Activated T-cell treated with anti-CD3 and anti-CD28 coated beads for 1 hour (primary cell): ENCODE measurements at places on chromosomes 6 and 20.

DNA sequence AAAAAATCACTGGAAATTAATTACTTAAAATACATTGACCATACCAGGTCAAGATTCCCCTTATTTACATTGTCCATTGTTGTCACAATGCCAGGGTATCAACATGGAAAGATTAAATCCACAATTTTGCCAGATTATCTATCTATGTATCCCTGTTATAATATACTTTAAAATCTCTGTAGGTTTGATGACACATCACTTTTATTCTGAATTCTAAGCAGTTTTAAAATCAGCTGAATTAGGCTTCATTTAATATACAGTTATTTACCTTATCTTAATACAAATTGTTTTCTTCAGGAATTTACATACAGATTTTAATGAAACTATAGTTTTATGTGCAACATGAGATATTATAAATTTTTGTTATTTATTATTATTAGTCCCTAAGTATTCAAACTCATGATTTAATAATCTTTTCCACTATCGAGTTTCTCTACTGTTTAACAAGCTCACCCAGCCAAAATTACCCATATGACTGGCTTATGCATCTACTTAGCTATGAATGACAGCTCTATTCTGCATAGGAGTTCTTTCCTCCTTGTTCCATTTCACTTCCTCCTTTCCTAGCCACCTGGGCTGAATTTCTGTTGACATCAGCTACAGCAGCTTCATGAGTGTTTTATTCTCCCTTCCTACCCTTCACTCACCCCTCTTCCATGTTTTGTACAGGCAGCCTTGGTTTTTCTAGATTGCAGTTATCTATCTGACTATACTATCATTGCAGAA lies 654.2 kb upstream of the MAP3K7 start:
- DNase-seq, result no peak

- peak; percentile 51 for DNase-seq
These were observed 63.6 kb downstream of the HUS1B start for GRCh38 chr6:593139-593906.

GRCh38 chr6:31958412-31958740 lies 395 bp downstream of the NELFE start:
- DNase-seq, result no peak

DNA sequence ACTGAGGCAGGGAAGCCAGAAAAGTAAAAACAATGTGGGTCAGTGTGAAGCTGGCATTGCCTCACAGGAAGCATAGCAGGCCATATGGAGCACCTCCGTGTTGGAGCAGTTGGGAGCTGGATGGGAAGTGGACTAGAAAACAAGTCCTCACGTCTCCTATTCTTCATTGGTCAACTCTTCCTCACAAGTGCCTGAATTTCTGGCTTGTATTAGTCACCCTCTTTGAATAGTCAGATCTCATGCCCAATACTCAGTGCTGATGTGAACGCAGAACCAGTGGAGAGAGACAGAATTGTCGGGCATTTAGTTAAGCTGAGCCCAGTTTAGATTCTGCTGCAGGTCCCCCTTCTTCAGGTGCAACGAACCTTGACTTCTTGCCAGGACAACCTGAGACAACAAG lies 22.3 kb upstream of the RSPO3 start:
- no peak for DNase-seq

DNA sequence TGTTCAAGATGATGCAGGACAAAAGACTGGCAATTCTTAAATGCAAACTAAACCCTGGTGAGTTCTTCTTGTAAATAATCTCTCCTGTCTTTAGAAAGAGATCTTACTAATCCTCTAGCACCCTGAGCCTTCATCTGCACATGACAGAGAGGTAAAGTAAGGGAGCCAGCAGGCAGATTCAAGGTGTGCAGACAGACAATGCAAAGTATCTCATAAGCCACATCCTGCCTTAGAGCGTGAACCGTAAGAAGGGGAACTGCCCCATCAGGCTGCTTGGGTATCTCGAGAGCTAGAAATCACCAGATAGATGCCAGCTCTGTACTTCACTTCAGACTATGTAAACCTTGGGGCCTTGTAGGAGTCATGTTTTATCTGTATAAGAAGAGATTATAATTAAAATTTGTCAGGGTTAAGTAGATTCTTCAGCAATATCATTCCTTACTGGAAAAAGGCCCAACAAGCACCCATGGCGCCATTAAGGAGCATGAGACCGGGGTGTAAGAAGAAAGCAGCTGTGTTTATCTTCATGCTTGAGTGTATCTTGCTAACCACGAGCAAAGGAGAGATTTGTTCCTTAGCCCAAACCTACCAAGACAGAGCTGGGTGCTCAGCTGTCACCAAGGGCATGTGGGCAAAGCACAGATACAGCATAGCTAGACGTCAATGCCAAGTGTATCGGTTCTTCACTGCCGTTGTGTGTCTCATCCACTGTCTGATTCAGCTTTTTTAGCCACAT lies 24.4 kb downstream of the CNR1 start:
- DNase-seq, result no peak

DNA sequence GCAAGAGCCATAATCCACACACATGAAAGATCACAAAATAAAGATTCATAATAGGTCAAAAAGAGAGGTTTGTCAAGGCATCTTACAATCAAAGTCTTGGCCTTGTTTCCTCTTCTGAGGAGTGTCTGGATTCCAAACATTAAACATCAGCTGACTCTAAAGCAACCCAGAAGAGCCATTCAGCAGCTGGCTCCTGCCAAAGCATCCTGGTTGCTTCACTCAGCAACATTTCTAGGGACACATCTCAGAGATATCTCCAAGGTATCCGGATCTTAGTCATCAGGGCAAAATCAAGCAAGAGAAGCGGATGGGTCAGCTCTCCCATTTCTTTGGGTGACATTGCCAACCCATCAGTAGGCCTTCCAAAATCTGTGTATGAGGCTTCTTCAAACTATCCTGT lies 139.6 kb downstream of the KIF6 start:
- no peak for DNase-seq

DNA sequence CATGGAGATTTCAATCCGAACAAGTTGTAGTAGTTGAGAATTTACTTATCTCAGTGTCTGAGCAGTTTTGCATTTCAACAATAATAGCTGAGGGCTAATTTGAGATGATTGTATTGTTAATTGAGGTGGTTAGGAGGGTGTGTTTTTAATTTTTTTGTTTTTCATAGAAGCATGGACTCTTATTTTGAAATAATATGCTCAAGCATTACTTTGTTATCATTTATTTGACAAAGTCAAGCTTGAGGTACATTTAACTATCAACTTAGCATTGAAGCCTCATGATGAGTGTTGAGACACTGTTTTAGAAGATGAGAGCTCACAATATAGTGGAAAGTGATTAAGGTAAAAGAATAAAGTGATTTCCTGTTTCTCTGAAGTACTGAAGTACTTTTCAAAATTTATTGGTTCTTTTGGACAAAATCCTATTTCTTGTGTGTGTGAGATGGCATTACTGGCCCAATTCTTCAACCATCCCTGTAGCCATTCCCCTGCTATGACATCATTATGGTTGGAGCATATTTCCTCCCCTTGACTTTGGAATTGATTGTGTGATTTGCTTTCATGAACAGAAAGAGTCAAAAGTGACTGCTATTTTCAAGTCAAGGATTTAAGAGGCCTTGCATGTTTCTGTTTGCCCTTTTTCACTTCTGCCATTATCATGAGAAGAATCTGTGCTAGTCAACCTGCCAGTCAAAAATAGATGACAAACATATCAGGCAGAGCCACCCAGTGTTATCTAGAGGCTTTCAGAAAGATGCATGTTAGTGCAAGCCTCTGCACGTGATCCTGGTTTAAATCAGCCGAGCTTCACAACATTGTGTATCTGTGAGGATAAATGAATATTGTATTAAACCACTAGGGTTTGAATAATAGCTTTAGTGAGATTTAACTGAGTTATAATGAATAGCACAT lies 1112.3 kb upstream of the CITED2 start:
- no peak for DNase-seq

DNA sequence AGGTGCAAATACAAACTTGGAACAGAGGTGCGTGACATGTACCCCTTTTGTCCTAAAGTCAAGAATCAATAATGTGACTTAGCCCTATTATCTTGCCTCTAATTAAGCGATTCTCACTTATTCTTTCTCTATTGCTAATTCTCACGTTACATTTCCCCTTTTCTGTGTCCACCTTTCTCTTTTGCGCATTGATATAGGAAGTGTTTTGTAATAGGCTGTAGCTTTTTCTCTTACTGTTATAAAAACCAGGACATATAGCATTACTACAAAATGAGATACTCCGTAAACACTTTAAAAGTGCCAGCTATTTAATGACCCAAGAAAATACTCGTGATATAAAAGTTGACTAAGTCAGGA lies 669 bp upstream of the TMEM30A start:
- no peak for DNase-seq

DNA sequence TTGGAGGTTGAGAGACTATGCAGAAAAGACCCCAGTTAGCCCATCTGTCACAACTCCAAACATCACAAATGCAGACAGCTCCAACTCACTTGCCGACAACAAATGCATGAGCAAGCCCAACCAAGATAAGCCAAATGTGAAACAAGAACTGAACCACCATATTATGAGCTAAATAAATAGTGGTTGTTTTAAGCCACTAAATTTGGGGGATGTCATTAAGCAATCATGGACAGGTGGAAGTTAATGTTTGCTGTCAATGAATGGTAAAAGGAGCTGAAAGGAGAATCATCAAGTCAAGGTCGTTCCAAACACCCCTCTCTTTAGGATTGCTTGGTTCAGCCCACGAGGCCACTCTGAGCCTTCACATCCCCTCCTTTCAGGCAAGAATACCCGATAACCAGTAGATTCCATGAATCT lies 71.2 kb upstream of the PLCB4 start:
- no peak for DNase-seq

GRCh38 chr6:44100088-44100550 lies 27.1 kb downstream of the MRPL14 start:
- DNase-seq, result no peak

DNA sequence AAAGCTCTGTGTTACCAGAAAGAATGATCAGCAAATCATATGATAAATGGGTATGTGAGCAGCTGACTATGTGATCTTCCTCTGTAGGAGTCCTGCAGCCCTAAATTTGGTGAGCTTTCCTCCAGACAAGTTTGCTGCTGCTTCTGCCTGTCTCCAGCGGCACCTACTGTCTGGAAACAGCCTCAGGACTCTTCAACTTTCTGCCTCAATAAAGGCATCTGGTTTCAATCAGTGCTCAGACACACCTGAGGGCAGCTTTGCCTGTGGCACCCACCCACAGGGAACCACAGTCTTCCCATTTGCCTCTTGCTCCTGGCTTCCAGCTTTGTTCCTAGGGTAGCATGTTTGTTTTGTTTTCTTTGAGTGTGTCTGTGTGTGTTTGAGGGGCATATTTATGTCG lies 727.9 kb upstream of the MAN1A1 start:
- no peak for DNase-seq

DNA sequence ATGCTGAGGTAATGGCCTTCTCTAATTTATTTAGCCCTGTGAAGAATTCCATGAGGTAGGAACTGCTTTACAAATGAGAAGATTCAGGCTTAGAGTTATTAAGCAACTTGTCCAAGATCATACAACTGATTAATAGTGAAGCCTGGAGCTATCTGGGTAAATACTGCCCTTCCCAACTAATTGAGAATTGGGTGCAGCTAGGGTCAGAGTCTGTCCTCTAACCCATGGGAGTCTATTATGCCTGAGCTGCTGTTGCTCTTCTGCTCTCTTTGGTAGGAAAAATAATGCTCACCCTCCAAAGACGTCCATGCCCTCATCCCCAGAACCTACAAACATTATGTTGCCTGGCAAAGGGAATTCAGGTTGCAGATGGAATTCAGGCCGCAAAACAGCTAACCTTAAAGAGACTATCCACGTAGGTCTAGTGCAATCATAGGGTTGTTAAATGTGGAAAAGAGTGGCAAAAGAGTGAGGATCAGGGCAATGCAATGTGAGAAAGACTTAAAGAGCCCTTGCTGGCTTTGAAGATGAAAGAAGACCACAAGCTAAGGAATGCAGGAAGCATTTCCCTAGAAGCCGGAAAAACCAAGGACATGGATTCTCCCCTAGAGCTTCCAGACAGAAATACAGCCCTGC lies 90.1 kb downstream of the SPTLC3 start:
- no peak for DNase-seq

GRCh38 chr6:44670146-44670545 lies 282.6 kb downstream of the CDC5L start:
- no peak for DNase-seq

DNA sequence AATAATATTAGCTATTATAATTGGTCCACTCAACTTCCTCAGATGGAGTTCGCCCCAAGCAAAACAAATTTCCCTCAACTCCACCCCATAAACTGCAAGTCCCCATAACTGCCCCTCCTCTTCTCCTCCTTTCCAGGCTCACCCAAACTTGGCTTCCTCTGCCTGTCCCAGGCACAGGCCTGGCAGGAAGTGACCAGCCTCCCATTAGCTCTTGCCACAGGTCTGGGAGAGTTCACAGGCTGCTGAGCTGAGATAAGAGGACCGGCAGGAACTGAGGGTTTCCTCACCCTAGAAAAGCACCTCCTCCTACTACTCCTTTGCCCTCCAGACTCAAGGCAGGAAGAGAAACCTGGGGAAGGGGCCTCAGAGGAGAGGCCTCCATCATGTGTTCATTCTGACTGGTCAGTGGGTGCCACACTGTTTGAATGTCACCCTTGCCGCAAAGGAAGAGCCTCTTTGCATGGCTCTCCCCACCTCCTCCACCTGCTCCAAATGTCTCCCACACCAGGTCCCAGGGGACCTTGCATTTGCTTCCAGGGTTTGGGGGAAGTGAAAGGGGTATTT lies 24.5 kb upstream of the SMIM29 start:
- DNase-seq, result no peak

DNA sequence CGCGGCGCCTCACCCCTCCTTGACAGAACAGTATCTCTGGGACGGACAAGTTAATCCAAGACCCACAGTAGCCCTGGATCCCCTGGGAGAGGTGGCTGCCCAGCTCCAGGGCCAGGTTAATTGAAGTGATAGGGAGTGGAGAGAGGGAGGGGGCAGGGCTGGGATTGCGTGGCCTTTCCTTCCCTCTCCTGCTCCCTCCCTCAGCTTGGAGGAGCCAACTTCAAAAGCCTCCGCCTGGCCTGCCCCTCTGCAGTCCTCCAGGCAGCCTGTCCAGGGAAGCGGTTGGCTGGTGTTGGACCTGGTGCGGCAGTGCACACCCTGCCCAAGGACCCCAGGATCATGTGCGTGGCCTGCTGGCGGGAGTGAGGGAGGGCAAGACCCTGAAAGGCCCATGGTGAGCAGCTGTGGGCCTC lies at the start of gene C20orf204:
TSS of gene C20orf204 (plus strand) at position 250 of the 413 bp plus-strand sequence. CDS start at position 392, 142 bp downstream.
- DNase-seq, result no peak

DNA sequence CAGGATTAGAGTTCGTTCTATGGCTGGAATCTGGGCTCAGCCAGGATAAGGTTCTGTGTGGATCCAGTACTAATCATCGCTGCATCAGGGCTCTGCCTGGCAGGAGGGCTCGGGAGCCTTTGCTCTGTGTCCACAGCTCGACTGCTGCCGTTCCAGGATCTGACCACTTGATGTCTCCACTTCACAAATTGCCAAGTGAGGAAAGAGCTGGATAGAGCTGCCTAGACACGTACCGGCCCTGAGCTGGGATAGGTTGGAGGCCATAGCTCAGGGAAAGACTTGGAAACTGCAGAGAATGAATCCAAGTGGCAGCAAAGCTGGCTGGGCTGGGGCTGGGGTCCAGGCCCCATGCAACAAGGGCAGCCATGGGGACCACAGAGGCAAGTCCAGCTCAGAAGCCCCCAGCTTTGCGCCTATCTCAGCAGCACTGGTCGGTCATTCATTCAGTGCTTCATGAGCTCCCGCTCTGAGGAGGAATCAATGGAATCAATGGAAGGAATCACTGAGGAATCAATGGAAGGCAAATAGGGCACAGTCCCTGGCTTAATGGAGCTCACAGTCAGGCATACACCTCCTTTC lies 38.0 kb upstream of the TOP1 start:
- peak; percentile 42 for DNase-seq
